NCI-H1436 treated with DMSO at 0.1 percent for 48 hours (cell line): ENCODE measurements at places on chromosomes 5 and 9.

GRCh38 chr5:119393746-119394145 lies 37.9 kb downstream of the TNFAIP8 start:
- no peak for DNase-seq

DNA sequence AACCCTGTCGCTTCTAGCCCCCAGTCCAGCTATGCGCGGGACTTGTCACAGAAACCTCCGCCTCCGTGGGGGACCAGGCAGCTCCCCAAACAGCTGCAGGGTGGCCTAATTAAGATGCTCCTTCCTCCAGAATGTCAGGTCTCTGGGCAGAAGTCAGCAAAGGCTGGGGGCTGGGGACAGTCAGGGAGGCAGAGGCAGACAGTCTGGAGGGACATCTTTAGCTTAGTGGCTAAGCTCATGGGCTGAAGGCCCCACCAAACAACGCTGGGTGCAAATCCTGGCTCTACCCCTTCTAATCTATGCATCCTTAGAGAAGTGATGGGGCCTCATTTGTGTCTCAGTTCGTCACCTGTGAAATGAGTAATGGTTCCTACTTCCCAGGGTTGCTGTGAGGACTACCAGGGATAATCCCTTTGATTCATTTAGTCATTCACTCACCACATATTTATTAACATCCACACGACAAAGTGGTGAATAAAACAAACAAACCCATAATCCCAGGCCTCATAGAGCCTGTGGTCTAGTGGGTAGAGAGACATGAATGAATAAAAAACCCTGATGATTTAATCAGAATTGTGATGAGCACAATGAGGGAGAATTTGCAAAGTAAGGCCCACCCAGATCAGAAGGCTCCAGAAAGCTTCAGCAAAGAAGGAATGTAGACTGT lies 20.2 kb upstream of the MED27 start:
- no peak for DNase-seq

- DNase-seq = peak; percentile 53
Measured at GRCh38 chr9:114905170-114905940, 25.0 kb downstream of the TNFSF8 start.

- no peak for DNase-seq
Measured at GRCh38 chr5:100799166-100799565, 103.9 kb downstream of the ST8SIA4 start.

DNA sequence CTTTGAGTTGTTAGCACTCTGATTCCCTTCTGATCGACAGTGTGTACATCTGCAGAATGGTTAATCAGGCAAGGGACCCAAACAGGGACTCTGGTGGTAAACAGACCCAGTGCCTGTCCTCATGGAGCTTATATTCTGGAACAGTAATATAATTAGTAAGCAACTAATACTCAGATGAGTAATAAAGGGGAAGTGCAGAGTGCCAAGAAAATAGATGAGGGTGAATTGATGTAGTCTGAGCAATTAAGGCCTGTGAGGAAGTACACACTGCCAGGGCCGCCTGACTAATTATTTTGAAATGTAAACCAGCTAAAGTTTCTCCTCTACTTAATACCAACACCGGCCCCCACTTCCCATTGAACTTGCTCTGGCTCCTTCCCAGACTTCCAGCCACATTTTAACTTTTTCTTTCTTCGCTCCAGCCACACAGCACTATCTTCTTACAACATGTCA lies 4.2 kb downstream of the DHX29 start:
- no peak for DNase-seq

DNA sequence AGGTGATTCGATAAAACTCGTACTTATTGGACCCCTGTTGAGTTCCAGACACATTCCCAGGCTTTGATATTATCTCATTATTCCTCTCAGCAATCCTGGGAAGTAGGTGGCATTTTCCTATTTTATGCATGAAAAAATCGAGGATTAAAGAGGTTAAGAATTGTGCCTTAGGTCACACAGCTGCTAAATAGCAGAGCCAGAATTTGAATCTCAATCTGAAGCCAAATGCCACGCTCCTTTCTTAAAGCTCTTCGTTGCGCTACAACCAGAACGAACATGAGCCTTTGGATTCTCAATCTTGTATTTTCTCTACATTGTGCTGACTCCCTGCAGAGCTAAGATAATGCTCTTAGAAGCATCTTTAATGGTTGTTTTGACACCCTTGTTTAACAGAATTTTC lies 527.8 kb upstream of the TLE4 start:
- DNase-seq = no peak

- DNase-seq = no peak
Measured at GRCh38 chr9:36399980-36400331, at the start of gene RNF38. TSS of gene RNF38 (minus strand) at chr9:36400269. CDS start at chr9:36400108, 161 bp downstream.

- no peak for DNase-seq
Measured at GRCh38 chr5:91927439-91927838, 544.3 kb upstream of the ARRDC3 start.

- DNase-seq = no peak
Measured at GRCh38 chr5:101532430-101532829, 629.3 kb upstream of the ST8SIA4 start.

- DNase-seq = no peak
Measured at GRCh38 chr5:163912046-163912445, 406.6 kb downstream of the MAT2B start.

- no peak for DNase-seq
Measured at GRCh38 chr5:176180339-176180738, 57.9 kb upstream of the SIMC1 start.
